ENCODE measurements at places on chromosomes 5 and 9. TPM values are rescaled to one million over a fixed set of nuclear protein-coding genes. Genes with fewer than 3 reads are reported as not detected.

The DAB2 gene
- 0.47 TPM for total RNA-seq

The LHX2 gene
- total RNA-seq: 0.14 TPM

The SERF1A gene
- total RNA-seq: 10.6 TPM

The CTXN3 gene
- total RNA-seq: not detected

The OLFML2A gene
- not detected for total RNA-seq

The TMEM252 gene
- total RNA-seq: not detected

The PLCXD3 gene
- total RNA-seq: not detected

The DPP7 gene
- total RNA-seq: 344 TPM

The MYMK gene
- total RNA-seq: not detected

The FOXD4L6 gene
- not detected for total RNA-seq

The SPATA31D4 gene
- total RNA-seq: not detected

The MARCHF3 gene
- 6.2 TPM for total RNA-seq

The RELL2 gene
- total RNA-seq: 10.9 TPM

The NR4A3 gene
- 44.6 TPM for total RNA-seq

The PTPRD gene
- not detected for total RNA-seq

The GABBR2 gene
- not detected for total RNA-seq

The ADAMTSL1 gene
- not detected for total RNA-seq

The PRRX2 gene
- total RNA-seq: not detected

The DOK3 gene
- total RNA-seq: 1.3 TPM

All from CD4-positive, alpha-beta T cell (primary cell).